ENCODE measurements at places on chromosomes 6 and 20. TPM values are rescaled to one million over a fixed set of nuclear protein-coding genes. Genes with fewer than 3 reads are reported as not detected.

SUMO4 gene
- total RNA-seq: 9.3 TPM

PNPLA1 gene
- total RNA-seq: not detected

HNF4A gene
- not detected for total RNA-seq

DNA sequence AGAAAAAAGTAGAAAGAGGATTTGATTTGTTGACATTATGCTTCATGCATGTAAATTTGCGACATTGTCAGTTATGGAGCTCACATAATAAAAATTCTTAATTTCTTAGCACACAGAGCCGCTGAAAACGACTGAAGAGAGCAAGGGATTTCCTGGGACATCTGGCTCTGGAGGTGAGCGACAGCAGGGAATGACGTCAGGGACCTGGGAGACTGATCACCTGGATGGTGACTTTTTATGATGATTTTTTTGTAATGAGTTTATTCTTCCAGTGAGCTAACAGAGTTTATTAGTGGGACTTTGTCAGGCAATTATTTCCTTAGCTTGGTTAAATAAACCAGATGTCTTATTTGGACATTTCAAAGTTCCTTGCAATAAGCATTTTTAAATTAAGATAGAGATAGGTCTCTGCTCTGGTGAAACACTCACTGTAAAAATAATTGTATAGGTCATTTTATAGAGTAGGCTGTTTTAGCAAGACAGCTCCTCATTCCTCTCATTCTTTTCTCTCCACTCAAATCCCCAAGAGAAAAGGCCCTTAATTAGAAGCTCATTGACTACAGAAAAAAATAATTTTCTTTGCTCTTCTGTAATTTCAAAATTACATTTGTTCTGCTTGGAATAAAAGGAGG, 19.4 kb downstream of the TMEM200A start:
- DNase-seq: no peak
- peaks cover 18% of the 10 kb centered on the region for H3K4me1 ChIP-seq
- H3K27me3 ChIP-seq: peaks cover 15% of the 10 kb centered on the region
- peaks cover 2% of the 10 kb centered on the region for H3K36me3 ChIP-seq

DNA sequence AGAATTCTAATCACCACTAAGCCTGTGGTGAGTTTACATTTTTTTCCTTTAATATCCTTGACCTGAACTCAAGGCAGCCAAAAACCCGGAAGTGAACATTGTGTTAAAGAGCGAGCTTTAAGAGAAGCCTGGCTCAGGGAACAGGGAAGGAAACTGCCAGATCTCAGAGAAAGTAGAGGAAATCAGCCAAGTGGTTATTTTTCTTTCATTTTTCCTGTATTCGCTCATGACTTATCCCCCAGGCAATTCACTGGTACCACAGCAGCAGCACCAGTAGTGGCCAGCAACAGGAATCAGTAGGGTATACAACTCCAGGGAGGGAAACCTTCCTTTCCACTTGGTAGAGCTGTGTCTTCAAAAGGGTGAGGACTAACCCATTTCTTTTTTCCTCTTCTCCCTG, 89.6 kb upstream of the HMGCLL1 start:
- no peaks in the 10 kb centered on the region for H3K4me1 ChIP-seq
- no peak overlapping the region for H3K4me3 ChIP-seq
- no peaks in the 10 kb centered on the region for H3K27me3 ChIP-seq
- no peak for DNase-seq

DNA sequence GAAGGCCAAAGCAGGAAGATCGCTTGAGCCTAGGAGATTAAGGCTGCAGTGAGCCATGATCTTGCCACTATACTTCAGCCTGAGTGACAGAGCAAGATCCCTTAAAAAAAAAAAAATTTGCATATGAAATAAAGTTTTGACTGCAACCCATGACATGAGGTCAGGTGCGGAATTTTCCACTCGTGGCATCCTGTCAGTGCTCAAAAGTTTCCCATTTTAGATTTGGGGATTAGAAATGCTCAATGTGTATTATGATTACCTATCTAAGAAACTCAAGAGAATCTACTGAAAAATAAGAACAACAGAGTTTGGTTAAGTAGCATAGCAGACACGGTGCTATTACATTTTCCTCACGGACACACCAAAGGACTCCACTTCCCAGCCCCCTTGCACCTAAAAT, 11.7 kb downstream of the SLC23A2 start:
- no peaks in the 10 kb centered on the region for H3K27me3 ChIP-seq
- H3K27ac ChIP-seq: no peak overlapping the region
- no peak for DNase-seq
- peaks cover 10% of the 10 kb centered on the region for H3K4me1 ChIP-seq
- no peak overlapping the region for H3K4me3 ChIP-seq
- H3K36me3 ChIP-seq: peaks cover 4% of the 10 kb centered on the region

GRCh38 chr6:169989594-169989993, 238.2 kb downstream of the ERMARD start:
- H3K4me3 ChIP-seq: peak overlapping the region; percentile 5
- peaks cover 23% of the 10 kb centered on the region for H3K4me1 ChIP-seq
- no peak for DNase-seq
- peak overlapping the region; percentile 44 for H3K27ac ChIP-seq

- no peaks in the 10 kb centered on the region for H3K27me3 ChIP-seq
- DNase-seq: no peak
- H3K4me1 ChIP-seq: no peaks in the 10 kb centered on the region
- no peak overlapping the region for H3K27ac ChIP-seq
Observed at GRCh38 chr6:159640722-159641482, 52.1 kb downstream of the SOD2 start.

All from activated naive CD8-positive, alpha-beta T cell treated with anti-CD3 and anti-CD28 coated beads, Interleukin-2, amount 10 ng/mL, durations not matched to agents 7 days and 5 days (primary cell).